Fibroblast of lung (primary cell): ENCODE measurements at places on chromosomes 3 and 15. TPM values are rescaled to one million over a fixed set of nuclear protein-coding genes. Genes with fewer than 3 reads are reported as not detected.

- DNase-seq, result no peak
These were observed 166.8 kb downstream of the TCF12 start for GRCh38 chr15:57085267-57085666.

DNA sequence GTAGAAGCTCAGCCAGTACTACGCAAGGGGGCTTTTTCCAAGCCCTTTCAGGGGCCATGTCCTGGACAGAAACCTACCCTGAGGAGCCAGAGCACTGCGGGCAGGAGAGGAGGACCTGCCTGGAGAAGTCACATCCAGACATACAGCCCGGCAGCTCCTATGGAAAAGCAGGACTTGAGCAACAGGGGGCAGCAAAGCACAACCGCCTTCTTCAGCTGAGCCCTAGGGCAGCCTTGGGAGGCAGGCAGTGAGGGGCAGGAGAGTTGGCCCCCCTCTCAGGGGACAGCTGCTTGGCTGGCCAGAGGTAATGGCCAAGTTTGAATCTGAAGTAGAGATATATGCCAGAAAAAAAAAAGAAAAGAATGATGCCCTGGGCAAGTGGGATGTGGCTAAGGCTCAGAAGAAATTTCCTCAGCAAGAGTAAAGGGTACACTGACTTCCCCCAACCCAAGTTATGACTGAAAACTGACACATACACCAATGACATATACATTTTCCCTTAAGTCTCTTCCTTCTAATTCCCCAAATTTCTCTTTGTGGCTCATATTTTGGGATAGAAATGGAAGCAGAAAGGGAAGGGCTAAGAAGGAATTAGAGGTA lies 56.9 kb downstream of the CYP19A1 start:
- peak; percentile 69 for DNase-seq

GRCh38 chr3:13132731-13133410 lies 59.6 kb upstream of the IQSEC1 start:
- DNase-seq, result no peak

- peak; percentile 77 for DNase-seq
These were observed 3.5 kb downstream of the PFN2 start for GRCh38 chr3:149967086-149967685.

DNA sequence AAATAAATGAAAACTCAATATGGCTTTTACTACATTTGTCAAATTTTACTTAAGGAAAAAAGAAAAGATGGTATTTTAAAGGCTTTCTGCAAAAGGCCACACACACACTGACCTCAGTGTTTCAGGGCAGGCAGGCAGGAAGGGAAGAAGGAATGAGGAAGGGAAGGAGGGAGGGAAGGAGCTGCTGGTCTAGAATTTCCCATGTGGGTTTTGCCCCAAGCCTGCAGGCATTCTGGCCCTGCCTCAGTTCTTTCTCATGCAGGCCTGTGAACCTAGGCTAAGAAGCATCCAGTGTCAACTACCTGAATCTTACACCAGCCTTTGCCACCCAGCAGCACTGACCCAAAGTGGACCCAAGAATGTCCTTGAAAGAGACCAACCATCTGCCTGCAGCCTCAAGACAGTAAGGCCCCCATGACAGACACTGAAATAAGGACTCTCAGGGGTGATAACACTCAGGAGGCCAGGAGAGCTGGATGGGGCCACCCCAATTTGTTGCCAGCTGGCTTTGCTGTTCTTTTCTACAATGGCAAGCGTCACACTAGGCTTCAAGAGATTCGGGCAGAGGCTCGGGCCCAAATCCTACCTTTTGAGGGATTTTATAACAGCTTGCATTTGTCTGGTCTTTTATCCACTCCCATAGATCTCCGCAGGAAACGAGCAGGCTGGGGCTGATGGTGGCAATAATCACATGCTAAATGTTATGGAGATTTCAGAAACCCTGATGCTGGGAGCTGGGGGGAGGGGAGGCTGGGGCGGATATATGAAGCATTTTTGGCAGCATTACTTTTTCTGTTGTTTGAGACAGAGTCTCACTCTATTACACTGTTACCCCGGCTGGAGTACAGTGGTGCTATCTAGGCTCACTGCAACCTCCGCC lies 51.4 kb downstream of the XXYLT1 start:
- no peak for DNase-seq

ZNF662 gene
- 3.3 and 5.6 TPM in 2 replicates for total RNA-seq

- DNase-seq, result peak; percentile 78
These were observed at the start of gene SLC25A20 for GRCh38 chr3:48898383-48899234. Gene SLC25A20 (minus strand): TSS chr3:48898882. CDS start chr3:48898794, 88 bp downstream.

PARP9 gene
- 44.2 and 56.0 TPM in 2 replicates for total RNA-seq

DNA sequence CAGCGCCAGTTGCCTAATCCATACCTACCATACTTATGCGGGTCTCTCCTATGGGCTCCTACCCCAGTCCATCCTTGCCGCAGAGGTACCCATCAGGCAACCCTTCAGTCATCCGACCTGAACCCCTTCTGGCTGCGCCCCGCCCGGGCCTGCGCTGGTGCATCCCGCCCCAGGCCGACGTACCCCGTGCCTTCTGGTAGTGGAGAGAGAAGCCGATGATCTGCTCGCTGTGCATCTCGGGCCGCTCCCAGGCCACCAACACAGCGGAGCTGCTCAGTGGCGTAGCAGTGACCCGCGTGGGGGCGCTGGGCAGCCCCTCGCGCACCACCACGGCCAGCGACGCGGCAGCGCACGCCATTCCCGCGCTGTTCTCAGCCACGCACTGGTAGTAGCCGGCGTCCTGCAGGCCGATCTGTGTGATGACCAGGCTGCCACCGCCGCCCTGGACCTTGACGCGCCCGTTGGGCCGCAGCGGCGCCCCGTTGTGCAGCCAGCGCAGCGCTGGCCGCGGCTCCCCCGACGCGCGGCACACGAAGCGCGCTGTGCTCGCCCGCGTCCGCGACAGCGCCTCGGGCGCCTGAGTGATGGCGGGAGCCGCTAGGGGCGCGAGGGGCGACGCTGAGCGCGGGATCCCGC lies 17.9 kb upstream of the IGDCC3 start:
- DNase-seq, result no peak

DNA sequence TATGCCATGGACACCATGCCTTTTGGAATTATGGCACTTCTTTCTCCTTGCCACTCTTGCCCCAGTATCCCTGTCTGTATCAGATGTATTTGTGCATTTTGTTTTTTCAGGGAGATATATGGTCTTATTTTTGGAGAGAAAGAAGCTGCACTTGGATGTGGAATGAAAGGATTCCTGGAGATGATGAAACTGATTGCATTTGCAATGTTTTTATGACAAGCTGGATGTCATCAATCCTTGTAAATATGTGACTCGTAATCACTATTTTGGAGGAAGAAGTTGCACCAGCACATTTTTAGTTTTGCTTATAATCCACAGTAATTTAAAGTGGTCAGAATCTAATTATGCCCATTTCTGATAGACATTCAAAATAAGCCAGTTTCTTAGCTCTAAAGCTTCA lies 165.0 kb downstream of the NR1D2 start:
- peak; percentile 58 for DNase-seq

- DNase-seq, result no peak
These were observed 14.9 kb downstream of the EIF2AK4 start for GRCh38 chr15:39948817-39949216.
